D341Med (cell line): ENCODE measurements at places on chromosomes 1 and 21.
A peak's percentile ranks its signal among the peaks of the same experiment; 100 is the strongest.

- no peak for DNase-seq
These were observed 3.5 kb upstream of the RAP1A start for GRCh38 chr1:111615870-111616715.

GRCh38 chr1:37373413-37373812 lies 101.0 kb upstream of the ZC3H12A start:
- no peak for DNase-seq

DNA sequence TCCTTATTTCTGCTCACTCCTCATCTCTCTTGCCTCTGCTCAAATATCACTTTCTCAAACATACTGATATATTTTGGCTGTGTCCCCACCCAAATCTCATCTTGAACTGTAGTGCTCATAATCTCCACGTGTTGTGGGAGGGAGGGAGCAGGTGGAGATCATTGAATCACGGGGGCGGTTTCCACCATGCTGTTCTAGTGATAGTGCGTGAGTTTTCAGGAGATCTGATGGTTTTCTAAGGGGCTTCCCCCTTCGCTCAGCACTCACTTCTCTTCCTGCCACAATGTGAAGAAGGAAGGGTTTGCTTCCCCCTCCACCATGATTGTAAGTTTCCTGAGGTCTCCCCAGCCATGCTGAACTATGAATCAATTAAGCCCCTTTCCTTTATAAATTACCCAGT lies 26.6 kb downstream of the ZBTB8OS start:
- no peak for DNase-seq

DNA sequence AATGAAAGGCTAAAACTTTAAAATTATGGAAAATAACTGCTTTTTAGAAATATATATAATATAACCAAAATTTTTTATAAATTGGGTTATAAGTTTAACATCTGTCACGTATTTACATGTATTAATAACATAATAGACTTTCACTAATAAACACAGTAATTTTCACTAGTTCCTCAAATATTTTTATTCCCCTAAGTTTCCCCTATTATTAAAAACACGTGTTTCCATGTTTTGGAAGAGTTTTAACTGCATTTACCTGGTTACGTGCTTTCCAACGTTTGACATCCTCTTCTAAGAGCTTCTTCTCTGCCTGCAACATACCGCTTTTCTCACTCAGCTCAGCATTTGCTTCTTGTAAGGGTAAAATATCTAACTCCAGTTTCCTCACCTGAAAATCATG lies 34.3 kb downstream of the TPR start:
- DNase-seq: no peak

GRCh38 chr1:31216016-31216415 lies 23.7 kb downstream of the NKAIN1 start:
- peak; percentile 73 for DNase-seq

DNA sequence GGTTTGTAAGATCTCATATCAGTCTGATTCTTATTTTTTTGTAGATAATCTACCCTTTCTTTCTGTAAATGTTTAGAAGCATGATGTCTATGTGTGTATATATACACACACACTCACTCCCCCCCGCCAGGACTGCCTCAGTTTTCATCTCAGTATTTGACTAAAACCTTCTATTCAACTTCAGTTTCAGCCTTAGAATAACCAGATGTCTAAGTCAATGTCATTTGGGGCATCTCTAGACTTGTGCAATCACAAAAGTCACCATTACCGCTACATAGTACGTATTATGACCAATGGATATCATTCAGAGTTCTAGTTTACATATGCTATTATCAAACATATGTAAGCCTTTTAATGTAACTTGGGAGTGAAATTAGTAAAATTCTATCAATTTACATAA lies 53.3 kb upstream of the BOLA1 start:
- DNase-seq: no peak

GRCh38 chr21:33377221-33377920 lies 25.8 kb upstream of the IFNGR2 start:
- DNase-seq: no peak

- DNase-seq: no peak
These were observed 106.0 kb upstream of the IFFO2 start for GRCh38 chr1:19062258-19063029.

DNA sequence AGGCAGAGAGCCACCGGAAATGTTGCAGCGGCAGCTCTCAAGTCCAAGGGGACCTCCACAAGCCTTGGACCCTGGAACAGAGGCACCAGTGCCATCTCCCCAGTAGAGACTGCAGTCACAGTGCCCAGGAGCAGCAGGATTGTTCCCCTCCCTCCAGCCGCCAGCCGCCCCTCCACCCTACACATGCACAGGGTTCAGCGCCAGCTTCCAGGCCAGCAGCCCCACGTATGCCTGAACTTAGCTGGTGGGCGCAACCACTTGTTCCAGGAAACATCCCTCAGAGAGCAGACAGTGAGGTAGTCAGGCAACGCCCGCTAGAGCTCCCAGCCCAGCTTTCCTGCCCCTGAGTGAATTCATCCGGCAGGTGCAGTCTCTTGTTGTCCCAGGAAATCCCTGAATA lies 1098.1 kb upstream of the NCAM2 start:
- DNase-seq: no peak

GRCh38 chr1:198483006-198483405 lies 57.5 kb downstream of the ATP6V1G3 start:
- DNase-seq: no peak

DNA sequence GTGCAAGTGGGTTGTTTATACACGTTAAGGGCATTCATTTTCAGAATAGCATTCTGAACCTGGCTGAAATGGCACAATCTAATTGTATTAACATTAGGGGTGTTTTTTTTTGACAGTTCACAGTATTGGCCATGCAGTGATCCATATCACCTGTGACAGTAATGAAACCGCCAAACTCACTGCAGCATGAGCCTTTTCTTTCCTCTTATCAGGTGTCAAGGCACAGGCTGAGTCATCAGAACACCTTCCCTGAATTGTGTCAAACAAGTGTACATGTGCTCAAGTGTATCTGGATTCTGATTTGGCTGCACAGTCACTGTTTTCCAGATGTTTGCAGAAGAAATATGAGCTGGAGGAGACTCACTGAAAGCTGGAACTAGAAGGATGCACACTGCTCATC lies 47.7 kb upstream of the C8B start:
- DNase-seq: no peak

DNA sequence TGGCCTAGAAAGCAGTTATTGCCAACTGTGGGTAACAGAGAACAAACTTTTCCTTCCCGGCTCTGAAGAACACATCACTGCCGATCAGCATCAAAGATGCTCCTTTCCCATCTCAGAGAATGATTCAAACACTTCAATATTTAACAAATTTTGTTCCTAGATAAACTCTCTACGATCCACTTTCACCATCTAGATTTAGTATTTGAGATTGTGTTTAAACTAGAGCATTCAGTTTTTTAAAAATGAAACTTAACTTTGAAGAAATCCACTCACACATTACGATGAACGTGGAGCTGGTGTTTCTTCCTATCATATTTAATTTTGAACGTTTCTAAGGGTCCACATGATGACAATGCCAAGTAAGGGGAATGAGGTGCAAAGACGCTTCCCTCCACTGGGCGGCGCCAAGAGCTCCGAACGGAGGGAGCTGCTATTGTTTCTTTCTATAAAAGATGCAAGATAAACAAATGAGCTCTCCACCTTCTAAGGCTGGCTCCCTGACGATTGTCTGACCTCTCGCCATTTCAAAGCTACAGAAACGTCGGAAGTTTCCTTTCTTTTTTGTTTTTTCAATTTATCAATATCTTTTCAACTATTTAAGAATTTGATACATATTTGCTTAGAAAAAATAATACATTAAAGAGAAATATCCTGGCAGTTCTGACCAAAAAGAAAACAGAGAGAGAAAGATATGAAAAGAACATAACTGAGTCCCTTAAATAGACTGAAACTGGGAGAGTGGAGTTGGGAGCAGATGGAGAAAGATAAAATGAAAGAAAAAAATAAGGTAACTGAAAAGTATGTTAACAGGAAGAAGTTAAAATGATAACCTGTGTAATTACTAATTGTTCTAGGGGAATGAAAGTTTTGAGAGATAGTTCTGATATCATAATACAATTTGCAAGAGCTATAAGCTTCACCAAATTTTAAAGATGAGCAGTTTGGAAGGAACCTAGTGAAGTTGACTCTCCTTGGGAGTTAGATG lies 4.4 kb upstream of the BARHL2 start:
- peak; percentile 69 for DNase-seq

DNA sequence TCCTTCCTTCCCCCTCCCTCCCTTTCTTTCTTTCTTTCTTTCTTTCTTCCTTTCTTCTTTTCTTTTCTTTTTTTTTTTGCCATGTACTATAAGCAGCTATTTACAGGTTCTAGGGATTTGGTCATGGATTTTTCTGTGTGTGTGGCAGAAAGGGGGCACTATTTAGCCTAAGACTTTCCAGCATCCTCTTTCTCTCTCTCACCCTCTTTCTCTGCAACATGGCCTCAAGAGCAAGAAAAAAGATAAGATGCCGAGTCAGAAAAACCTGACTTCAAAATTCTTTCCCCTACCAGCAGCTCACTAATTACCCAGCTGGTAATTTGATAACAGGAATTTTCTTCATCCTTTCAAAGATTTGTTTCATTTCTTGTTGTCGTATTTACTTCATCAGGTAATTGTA lies 458.3 kb upstream of the ADAMTS5 start:
- no peak for DNase-seq

DNA sequence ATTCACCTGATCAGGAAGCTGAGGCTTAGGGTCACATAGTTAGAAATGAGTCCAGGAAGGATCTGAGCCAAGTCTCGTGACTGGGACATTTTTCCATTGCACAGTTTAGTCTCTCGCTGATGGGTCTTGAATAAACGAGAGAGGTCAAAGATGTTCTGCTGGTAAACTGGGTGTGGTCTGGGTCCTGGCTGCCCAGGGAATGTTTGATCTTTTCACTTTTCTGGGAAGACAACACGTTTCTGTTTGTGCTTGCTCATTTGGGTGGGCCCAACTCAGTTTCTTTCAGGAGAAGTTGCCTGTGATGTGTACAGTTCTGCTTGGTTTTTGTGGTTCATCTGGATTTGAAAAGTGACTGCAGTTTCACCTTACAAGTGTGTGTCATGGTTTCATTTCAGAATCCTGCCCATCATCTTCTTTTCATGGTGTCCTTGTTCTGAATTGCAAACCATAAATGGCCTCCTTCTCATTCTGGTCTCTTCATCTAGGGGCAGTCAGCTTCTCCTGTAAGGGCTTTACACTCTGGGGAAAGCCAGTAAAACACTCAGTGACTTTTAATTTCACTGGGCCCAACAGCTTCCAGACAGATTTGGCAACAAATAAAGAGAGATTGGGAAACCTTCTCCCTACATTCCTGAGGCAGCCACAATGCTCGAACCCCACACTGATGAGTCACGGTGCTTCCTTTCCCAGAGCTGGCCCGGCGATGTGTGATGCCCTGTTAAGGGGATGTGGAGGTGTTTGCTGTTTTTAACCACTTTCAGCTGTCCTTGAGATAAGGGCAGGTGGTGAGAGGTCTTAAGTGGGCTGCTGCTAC lies 7.2 kb upstream of the TACSTD2 start:
- DNase-seq: no peak

GRCh38 chr1:38153066-38153777 lies 106.6 kb upstream of the POU3F1 start:
- no peak for DNase-seq
